Activated CD4-positive, alpha-beta T cell treated with anti-CD3 and anti-CD28 coated beads, Interleukin-2, amount 50 U/mL, for 4 hours (primary cell): ENCODE measurements at places on chromosomes 11 and 22.

DNA sequence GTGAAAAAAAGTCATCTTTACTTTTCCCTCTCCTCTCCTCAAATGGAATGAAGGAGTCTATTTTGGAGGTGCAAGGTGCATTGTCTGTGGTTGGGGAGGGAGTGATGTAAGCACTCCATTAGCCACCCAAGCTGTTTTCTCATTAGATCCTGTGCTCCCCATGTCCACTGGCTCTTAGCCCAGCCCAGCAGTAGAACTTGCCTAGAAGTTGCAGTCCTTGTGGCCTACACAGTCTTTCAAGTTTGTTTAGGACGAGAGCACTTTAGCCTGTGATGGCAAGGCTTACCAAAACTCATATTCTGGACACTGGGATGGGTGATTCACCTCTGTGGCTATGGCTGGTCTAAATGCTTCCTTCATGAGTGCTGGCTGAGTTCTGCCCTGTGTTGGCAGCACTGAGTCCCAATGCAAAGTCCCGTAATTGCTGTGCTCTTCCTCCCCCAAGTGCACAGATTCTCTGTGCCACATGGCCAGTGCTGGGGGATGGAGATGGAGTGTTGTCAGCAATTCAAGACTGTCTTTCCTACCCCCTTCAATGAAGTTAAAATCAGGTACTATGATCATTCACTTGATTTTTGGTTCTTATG, 15.8 kb downstream of the SLC22A25 start:
- DNase-seq: no peak

GRCh38 chr11:8106679-8107078, 25.7 kb downstream of the TUB start:
- no peak for DNase-seq

GRCh38 chr11:56783448-56784041, 35.0 kb upstream of the OR9G4 start:
- DNase-seq: no peak

DNA sequence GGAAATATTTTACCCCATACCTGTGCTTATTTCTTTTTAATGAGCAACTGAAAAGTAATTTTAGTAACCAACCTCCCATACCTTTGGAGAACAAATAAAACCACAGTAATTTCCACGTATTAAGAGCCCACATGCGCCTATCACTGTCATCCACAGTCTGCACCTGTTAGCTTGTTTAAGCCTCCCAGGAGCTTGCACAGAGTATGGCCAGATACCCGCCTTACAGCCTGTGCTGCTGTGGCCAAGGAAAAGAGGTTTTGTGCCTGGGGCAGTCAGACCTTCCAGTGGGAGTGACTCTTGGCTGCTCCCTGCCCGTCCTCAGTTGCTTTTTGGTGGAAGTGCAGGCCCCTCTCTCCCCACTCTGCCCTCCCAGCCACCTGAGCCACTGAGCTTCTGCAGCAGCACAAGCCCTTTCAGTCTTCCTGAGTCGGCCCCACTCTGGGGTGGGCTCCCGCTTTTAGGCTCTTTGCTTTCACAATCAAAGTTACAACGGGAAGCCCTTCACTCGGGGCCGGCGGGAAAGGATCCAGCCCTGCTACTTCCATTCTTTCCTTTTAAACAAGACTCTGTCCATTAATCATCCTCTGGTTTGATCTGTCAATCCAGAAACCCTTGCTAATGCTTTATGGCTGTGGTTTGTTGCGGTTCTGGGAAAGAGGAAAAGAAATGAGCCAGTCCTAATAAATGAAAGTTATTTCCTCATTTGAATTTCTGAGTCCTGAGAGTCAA, 308.8 kb downstream of the TBC1D22A start:
- no peak for DNase-seq
